Hematopoietic multipotent progenitor cell treated with erythropoietin and hydrocortisone succinate and interleukin-3 and kit ligand, for 17 days (in vitro differentiated cells): ENCODE measurements at places on chromosomes 4 and X.

GRCh38 chr4:157978680-157979361, 194.0 kb downstream of the GASK1B start:
- peak; percentile 27 for DNase-seq

DNA sequence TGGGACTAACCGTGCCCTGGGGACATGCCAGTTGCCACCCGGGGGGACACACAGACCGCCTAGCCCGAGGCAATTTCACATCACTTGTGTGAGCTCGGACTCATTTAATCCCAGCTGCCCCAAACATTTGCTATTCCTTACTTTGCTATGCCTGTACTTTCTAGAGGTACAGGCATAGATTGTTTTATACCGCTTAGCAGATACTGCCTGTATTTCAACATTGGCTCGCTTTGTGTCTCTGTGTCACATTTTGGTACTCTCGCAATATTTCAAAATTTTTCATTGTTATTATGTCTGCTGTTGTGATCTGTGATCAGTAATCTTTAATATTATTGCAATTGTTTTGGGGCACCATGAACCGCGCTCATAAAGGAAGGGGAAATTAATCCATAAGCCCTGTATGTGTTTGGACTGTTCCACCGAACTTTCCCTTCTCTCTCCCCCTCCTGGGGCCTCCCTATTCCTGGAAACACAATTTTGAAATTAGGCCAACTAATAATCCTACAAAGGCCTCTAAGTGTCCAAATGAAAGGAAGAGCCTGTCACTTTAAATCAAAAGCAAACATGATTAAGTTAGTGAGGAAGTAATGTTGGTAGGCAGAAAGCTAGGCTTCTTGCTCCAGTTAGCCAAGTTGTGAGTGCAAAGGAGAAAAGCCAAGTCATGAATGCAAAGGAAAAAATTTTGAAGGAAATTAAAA, 568 bp upstream of the CASP6 start:
- no peak for DNase-seq

DNA sequence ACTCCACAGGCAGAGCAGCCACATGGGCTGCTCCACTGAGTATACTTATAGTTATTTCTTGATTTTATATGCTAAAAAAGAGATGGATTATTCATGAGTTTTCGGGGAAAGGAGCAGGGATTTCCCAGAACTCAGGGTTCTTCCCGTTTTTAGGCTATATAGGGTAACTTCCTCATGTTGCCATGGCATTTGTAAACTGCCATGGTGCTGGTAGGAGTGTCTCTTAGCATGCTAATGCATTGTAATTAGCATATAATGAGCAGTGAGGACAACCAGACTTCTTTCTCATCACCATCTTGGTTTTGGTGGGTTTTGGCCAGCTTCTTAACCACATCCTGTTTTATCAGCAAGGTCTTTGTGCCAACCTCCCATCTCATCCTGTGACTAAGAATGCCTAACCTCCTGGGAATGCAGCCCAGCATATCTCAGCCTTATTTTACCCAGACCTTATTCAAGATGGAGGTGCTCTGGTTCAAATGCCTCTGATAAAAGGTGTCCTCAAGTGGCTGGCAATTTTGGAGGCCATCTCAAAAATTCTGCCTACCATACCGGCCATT, 213.0 kb upstream of the VEGFC start:
- DNase-seq, result no peak

DNA sequence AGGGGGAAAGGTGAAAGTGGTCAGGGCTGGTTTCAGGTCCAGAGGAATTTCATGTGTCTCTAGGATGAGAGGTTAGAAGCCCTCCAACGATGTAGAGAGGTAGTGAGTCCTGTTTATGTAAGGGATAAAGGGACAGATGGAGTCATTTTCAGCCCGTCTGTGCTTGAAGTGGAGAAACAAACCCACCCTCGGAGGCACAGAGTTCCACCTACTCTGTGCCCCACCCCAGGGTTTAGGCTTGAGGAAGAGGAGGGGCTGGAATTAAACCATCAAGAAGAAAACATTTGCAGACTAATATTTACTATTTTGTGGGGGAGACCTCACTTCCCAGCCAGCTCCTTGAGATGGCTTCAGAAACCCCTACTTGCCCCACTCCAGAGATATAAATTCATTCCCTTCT, 868 bp upstream of the GNL3L start:
- DNase-seq, result no peak

GRCh38 chr4:77009511-77010115, 60.1 kb downstream of the SEPTIN11 start:
- DNase-seq, result no peak

DNA sequence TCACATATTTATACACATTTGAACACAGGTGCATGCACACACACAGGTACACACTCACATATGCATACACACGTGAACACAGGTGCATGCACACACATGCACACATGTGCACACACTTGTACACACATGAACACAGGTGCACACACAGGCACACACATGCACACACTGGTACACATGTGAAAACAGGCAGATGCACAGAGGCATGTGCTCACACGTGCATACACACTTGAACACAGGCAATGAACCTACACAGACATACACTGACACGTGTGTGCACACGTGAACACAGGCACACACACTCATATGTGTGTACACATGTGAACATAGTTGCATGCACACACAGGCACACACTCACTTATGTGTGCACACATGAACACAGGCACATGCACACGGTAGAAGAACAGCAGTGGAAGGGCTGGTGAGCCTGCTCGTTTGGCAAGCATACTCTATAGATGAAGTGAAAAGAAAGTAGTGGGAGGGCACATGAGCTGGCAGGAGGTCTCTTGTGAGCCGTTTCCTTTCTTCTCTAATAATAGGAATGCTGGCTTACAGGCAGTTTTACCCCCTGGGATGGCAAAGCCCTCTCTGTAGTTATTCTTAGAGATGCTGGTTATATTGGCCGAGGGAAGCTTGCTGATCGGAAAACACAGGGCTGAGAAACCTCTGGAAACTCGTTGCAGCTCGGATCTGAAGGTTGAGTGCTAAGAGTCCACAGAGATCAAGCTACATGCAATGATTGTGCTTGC, 279.6 kb upstream of the CLNK start:
- no peak for DNase-seq

DNA sequence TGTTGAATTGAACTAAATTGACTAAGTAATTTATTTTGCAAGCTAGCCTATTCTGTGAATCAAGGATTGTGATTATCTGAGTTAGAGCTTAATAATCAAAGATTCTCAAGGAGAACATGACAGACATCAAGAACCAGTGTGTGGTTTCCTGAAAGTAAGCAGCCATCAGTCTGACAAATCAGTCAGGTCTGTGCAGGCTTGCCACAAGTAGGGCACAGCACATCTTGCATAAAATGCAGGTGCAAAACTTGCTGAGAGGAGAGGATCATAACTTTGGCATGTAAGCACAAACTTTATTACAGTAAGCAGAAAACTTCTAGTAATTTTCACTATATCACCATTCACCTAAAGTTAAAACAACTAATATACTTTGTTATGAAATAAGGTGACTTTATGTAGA, 22.5 kb downstream of the FAM241A start:
- no peak for DNase-seq

DNA sequence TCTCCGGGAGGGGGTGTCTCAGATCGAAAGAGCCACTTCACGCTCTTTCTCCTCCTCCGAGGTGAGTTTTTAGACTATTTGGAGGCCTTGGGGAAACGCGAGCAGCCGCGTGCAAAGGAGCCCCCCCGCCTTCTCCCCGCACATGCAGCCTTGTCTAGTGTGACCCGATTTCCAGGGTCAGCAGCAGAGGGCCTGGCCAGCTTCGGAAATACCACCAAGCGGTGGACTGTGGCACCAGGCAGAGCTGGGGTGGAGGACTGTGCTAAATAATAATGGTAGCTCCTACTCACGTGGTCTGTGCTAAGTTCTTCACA, 79.3 kb upstream of the BCOR start:
- DNase-seq, result no peak

GRCh38 chr4:188976644-188977115, 837.4 kb downstream of the TRIML1 start:
- DNase-seq, result no peak

GRCh38 chrX:120380699-120381098, 18.8 kb downstream of the ATP1B4 start:
- peak; percentile 12 for DNase-seq

- DNase-seq, result no peak
Observed at GRCh38 chr4:188612659-188613058, 473.4 kb downstream of the TRIML1 start.

DNA sequence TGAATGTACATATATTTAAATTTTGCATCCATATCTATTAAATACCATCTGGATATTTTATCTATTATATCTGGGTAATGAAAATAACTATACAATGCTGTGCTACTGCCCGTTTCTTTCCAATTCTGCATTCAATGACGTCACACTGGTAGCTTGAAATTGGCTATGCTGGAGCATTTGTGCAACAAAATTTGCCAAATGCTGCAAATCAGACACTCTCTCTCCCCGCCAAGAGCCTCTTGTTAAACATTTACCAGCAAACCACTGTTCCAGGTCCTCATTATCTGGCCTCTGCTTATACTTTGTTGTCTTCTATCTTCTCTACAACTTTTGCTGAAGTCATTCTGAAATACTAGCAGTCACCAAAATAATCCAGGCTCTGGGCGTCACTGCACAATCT, 938.4 kb upstream of the FTHL17 start:
- no peak for DNase-seq

DNA sequence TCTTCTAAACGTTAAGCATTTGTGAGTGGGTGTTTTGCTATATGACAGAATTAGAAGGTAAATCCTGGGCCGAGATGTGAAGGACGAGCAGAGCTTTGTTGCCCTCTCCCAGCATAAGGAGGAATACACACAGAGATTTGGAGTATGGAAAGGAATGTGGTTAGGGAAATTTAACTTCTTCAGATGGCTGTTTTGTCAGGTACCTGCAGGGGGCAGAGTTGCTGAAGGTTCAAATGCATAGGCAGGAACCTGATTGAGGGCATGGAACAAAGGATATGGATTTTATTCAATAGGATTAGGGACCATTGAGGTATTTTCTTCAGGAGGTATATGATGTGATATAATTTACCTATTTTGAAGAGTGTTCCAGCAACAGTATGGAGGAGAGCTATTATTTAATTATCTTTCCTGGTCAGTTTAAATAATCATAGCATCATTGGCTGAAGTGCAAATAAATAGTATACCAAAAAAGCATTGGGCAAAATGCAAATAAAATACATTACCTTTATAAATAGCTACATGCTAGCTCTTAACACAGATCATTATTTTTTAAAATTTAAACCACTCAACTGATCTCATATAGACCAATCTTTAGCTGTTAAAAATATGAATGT, 143.6 kb downstream of the SLIT2 start:
- peak; percentile 12 for DNase-seq

- no peak for DNase-seq
Observed at GRCh38 chr4:119135721-119136121, at the start of gene MYOZ2. Gene MYOZ2, plus strand, starts transcription at chr4:119135832. Its CDS starts 694 bp downstream, at chr4:119136526.

- DNase-seq, result no peak
Observed at GRCh38 chr4:127364911-127365310, 267.8 kb upstream of the INTU start.

GRCh38 chr4:122914292-122914904, 8.0 kb downstream of the NUDT6 start:
- DNase-seq, result peak; percentile 67

- DNase-seq, result no peak
Observed at GRCh38 chr4:26055855-26056254, 141.8 kb downstream of the SMIM20 start.

DNA sequence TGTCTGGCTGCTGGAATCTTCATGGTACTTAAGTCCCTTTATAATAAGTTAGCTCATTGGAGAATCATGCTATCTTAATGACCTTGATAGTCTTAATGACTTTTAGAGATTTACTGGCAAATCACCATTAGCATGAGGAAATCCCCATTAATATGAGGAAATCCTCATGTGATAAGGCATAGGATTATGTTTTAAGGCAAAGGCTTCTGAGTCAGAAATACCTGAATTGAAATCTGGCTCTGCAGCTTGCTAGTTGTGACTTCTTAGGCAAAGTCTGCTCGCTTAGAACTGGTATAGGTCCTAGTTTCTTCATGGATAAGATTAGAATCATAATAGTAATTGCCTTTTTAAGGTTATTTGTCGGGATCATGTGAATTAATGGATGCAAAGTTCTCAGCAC, 190.2 kb upstream of the BANK1 start:
- DNase-seq, result no peak

DNA sequence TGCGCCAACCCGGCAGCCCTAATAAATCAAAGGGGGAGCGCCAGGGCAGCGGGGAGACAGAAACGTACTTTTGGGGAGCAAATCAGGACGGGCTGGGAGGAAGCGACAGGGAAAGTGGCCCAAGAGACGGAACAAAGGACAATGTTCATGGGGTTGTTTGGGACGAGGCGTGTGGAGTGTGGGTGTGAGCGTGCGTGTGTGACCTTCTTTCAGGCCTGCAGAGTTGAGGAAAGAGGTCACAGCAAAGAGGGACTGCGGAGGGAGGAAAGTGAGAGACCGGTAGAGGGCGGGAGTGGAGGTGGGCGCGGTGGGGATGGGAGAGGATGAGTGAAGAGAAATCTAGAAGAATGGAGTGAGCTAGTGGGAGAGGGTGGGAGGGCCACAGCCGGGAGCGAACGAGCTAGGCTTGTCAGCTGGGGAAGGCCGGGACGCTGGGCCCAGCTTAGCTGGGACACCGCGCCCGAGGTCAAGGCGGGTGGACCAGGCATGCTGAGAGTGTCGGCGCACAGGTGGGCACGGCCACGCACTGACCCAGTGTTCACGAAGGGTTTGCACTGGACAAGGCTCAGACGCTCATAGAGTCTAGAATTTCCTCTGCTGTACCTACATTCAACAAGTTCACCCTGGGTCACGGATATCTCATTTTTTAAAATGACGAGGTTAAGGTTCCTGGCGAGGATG, 14.7 kb upstream of the PITX2 start:
- DNase-seq, result no peak

DNA sequence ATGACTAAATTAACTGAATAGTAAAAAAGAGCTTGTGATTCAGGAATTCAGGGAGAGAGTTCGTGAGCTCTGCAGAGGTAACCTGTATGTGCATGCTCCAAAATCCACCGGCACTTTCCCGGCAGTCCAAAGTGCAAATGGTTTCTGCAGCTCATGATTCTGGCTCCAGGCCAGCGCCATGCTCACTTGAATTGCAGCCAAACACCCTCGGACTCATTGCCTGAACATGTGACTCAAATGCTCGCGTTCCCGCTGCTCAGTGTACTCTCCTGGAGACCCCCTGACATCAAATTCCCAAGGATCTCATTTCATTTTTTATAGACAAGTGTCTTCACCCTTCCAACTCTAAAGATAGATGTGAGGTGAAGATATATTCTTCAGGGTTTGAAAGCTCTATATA, 44.1 kb upstream of the SH3RF1 start:
- no peak for DNase-seq

DNA sequence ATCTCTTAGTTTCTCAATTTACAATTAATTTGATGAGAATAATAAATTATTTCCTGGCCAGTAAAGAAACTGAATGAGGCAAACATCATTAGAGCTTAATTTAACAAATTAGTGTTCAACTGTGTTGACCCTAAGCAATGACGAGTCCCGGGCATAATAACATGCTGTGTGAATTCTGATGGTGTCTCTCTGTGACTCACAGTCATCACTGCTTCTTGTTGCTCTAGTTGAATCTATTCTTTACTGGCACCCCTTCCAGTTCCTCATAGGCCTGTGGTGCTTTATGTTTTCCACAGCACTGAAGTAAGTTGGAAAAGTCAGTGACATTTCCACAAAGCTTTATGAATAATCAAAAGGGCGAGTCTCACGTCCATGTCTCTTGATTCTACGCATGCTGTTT, 57.7 kb upstream of the SLC7A11 start:
- no peak for DNase-seq

GRCh38 chrX:68698942-68699341, 51.5 kb downstream of the STARD8 start:
- no peak for DNase-seq

- no peak for DNase-seq
Observed at GRCh38 chr4:20512985-20513384, 187.3 kb upstream of the PACRGL start.
